ENCODE measurements at places on chromosomes 7 and 10.

DNA sequence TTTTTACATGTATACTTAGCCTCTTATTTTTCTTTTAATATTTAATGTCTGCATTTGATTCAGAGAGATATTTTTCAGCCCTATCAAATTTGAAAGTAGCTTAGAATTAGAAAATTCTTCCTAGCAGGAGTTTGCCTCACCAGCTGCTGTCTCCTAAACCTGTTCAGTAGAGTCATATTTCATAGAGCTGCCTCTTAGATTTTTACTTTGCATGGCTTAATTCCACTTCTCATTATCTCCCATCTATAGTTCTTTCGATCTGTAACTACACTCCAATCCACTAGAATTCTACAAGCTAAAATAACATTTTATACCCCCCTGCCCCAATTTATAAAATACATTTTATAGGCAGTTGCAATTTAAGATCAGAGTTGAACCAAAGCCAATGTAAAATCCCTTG is 227.0 kb downstream of the ANK3 start:
- DNase-seq = no peak

DNA sequence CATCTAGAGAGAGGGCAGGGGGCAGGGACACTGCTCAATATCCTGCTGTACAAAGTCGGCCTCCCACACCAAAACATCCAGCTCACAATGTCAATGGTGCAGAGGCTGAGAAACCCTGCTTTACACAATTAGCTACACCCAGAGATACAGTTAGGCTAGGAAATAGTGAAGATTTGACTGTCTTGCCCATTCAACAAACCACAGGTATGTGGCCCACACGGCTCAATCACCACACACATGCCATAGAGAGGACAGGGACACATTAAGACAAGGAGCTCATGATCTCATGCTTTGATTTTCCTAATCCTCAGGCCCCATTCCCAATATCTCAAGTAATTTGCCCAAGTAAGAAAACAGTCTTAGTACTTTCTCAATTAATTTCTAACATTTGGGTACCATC is 110.4 kb downstream of the OSBPL3 start:
- no peak for DNase-seq

- DNase-seq = no peak
Observed at GRCh38 chr10:19290770-19291169, 242.2 kb downstream of the MALRD1 start.

DNA sequence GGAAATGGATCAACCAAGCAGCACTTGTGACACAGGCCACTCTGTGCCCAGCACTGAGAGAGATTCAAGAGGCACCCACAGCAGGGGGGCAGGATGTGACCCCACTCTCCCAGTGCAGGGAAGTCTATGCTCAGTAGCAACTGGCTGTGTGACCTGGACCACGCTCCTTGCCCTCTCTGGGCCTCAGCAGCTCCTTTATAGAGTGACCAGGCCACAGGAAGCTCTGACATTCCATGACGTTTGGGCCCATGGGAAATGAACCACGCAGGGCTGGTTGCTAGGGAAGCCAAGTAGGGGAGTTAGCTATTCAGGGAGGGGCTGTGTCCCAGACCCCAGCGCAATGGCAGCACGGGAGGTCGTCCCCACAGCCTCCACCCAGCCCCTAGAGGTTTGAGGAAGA is 232.6 kb downstream of the USP6NL start:
- no peak for DNase-seq

- no peak for DNase-seq
Observed at GRCh38 chr7:111346219-111346618, 216.1 kb downstream of the IMMP2L start.
